IPS DF 6.9 (cell line): ENCODE measurements at places on chromosomes 5 and 9.

DNA sequence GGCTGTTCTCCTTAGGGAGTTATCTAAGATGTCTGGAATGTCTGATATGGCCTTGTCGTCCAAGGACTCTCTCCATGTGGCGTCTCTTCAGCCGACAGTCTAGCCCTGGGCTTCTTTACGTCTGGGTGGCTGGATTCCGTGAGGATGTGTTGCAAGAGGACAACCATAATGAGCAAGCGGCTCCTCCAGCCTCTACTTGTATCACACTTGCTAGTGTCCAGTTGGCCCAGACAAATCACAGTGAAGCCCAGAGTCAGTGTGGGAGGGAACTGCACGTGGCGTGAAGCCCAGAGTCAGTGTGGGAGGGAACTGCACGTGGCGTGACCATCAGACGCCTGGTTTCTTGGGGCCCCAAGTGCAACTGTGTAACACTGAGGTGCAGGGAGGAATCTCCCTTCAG is 61.1 kb downstream of the COL23A1 start:
- DNase-seq: no peak

DNA sequence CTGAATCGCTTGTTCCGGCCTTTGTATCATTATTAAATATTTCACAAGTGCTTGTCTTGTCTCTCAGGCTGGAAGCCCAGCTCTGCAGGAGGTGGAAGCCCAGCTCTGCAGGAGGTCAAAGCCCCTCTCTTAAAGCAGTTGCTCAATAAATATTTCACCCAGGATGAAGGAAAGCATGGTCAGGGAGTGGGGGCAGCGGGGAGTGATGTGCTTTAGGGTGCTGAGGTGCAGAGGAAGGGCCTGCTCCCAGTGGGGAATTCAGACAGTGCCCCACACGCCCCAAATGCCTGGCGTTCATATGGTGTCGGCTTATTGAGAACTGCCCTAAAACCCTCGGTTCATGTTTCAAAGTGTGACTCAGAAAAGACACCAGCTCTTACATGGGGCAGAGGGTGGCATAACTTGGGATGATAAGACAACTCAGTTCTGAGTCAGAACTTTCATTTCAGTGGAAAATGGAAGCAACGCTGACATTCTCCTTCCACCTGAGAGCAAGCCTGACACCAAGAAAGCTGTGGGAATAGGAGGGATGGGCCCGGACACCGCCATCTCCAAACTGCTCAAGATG is 114.3 kb upstream of the DAP start:
- DNase-seq: no peak

- DNase-seq: no peak
Observed at GRCh38 chr5:54146390-54146789, 164.0 kb downstream of the ARL15 start.

DNA sequence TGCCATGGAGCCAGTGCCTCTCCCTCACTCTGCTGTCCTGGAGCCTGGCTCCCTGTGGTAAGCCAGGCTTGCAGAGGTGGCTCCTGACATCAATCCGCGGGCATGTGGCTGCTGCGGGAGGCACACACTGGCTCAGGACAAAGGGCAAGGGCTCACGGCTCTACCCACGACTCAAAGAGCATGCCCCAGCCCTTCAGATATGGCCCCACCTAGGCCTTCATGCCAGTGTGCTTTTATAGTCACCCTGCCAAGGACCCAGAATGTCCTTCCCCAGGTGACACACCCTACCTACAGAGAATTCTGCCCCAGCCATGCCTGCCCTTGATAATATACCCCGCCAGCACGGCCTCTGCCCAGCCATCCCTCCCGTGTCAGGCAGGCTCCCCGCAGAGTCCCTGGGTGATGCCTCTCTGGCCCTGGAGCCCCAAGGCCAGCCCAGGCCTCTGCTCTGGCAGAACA is 1.6 kb downstream of the MGAT4B start:
- no peak for DNase-seq

- DNase-seq: no peak
Observed at GRCh38 chr5:36876965-36877666, 547 bp downstream of the NIPBL start.

- DNase-seq: peak; percentile 50
Observed at GRCh38 chr5:122500245-122501088, 188.4 kb downstream of the SNCAIP start.

DNA sequence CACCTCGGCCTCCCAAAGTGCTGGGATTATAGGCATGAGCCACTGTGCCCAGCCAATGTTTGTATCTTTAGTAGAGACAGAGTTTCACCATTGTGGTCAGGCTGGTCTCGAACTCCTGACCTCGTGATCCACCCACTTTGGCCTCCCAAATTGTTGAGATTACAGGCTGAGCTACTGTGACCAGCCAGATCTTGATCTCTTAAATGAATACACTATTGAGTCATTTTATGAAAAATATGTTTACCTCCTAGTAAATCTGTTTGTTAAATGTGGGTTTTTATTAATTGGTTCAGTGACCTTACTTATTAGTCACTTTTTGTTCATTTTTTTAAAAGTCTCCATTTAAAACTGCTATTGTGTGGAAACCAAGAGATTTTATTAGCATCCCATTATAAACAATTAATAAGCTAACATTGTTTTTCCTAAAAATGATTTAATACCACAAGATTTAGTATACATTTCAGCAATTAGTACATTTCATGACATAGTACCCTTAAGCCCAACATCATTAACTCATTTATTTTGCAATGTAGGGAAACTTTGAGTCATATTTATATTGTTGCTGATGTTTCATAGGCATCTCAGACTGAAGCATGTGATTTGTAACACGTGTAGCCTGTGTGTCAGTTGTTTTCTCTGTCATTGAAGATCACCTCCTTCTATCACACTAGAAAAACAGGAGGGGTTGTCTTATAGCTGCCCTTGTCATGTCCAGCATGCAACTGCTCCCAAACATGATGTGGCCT is 261.2 kb downstream of the TAF11L14 start:
- DNase-seq: no peak

GRCh38 chr5:31442058-31442745 is 89.7 kb downstream of the DROSHA start:
- no peak for DNase-seq

GRCh38 chr5:107639990-107640389 is 30.7 kb downstream of the EFNA5 start:
- DNase-seq: no peak

DNA sequence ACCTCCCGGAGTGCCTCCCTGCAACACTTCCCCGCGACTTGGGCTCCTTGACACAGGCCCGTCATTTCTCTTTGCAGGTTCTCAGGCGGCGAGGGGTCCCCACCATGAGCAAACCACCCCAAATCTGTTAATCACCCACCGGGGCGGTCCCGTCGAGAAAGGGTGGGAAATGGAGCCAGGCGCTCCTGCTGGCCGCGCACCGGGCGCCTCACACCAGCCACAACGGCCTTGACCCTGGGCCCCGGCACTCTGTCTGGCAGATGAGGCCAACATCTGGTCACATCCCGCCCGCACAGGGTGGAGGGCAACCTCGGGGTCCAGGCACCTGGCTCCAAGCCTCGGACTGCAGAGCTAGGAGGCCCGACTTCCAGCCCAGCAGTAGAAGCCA is 776 bp upstream of the TERT start:
- DNase-seq: no peak

GRCh38 chr9:101477736-101478135 is 42.2 kb upstream of the ALDOB start:
- no peak for DNase-seq

- no peak for DNase-seq
Observed at GRCh38 chr9:106798016-106798799, 64.8 kb upstream of the ZNF462 start.

DNA sequence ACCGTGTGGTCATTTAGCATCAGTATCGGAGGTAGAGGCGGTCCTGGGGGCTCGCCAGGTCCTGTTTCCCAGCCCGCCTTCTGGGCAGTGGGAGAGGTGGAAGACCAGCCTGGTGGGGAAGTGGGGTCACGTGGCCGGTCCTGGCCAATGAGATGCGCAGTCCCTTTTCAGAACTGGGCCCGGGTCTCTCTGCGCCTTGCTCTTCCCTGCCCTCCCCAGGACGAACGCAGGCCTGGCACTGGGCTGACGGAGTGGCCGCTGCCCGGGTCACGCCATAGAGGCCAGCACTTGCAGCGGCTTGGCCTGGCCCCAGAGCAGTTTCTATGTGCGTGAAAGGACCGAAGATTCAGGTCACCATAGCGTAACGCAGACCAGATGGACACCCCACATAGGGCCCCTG is 97.6 kb downstream of the OLFM1 start:
- no peak for DNase-seq

DNA sequence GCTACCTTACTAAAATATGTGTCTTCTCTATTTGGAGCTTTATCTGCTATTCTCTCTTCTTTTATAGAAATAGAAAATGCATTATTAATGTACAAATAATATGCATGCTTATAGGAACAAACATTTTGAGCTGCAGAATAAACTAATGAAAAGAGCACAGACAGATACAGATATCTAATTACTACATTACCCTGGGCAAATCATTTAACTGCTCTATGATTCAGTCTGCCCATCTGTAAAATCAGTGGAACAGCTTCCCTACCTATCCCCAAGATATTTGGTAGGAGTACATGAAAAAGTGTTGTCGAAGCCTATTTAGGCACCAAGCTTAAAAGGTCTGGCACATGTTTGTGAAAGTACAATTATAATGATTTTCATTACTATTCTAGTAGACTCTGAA is 166.3 kb downstream of the EFNA5 start:
- no peak for DNase-seq

DNA sequence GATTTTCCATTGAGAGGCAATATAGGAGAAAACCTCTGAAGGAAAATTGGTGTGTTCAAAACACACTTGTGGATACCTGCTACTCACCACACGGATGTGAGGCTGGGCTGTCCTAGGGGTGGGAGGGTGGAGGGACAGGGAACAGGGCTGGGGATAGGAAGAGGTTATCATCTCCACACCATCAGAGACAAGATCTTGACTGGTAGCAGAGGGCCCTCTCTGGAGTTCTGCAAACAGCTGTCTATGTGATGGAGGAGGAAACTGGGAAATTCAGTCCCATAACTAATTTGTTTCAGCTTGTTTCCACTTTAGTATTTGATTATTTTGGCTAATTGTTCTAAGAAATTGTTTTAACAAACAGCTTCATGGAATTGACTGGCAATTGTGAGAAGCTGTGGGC is 91.6 kb upstream of the FSTL4 start:
- DNase-seq: no peak

DNA sequence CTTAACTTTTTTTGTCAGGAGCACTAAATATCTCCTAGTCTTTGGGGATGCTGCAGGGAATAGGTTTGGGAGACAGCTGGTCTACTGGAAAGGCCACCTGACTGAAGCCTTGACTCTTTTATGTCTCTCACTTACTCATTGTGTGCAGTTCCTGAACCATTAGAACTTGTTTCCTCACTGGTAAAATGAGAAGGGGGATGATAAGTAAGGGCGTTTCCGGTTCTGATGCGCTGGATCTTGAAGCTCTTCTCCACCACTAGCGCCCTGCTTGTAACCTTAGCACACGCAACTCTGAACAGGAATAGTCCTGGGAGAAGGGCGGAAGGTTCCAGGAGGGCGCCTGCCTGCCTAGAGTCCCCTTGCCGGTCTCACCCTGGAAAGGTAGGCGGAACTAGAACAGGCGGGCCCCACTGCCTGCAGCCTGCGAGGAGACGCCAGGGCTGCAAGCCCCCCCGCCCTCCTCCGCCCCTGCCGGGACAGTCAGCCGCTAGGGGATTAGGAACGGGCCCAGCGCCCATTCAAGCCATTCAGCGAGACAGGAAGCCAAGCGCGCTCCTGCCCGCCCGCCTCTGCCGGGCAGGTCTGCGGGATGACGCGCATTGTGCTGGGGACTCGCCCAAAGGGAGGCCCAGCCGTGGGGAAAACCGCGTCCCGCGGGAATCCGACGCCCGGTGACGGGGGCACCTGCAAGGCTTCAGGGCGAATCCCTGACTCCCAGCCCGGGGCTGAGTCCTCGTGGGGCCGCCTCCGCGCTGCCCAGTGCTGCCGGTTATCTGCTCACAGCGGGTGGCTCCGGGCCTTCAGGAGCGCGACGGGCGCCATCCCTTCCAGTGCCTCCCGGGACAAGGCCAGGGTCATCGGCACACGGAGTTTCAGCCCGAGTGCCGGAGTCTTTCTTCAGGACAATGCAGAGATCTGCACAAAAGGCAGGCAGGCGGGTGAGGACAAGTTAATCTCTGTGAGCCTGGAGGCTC is 44.0 kb upstream of the XPA start:
- no peak for DNase-seq

- no peak for DNase-seq
Observed at GRCh38 chr5:98982880-98983279, 54.1 kb upstream of the CHD1 start.

DNA sequence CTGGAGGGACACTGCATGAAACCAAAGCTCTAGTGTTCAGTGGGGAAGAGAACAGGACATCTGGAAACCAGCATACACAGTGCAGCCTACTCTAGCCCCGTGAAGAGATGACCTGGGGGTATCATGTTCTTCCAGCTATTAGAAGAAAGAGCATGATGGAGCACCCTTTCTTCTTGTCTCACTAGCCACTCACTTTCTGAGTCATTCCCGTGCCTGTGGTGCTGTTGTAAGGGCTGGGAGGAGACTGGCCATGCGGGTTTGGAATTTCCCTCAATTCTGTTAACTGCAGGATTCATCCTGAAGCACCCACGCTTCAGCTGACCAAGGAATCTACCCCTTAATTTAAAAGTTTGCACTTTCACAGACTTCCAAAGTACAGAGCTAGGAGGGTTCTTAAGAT is 137.0 kb downstream of the COL23A1 start:
- DNase-seq: no peak

DNA sequence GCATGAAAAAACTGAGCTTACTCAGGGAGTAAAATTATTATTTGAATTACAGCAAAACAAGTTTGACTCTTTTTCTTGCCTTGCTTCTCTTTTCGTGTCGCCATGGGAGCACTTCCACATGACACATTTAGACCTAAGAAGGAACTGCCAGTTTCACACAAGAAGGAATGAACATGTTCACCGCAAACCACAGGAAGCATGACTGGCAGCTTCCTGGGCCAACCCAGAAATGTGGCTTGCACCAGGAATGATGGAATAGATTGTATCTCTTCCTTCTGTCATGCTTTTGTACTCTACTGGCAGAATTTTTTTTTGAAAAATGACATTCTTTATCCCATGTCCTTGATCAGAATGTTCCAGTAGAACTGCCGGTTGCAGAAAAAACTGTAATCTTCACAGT is 32.9 kb upstream of the MAN2A1 start:
- no peak for DNase-seq
